ENCODE measurements at places on chromosomes 7 and 10.
A peak's percentile ranks its signal among the peaks of the same experiment; 100 is the strongest.

DNA sequence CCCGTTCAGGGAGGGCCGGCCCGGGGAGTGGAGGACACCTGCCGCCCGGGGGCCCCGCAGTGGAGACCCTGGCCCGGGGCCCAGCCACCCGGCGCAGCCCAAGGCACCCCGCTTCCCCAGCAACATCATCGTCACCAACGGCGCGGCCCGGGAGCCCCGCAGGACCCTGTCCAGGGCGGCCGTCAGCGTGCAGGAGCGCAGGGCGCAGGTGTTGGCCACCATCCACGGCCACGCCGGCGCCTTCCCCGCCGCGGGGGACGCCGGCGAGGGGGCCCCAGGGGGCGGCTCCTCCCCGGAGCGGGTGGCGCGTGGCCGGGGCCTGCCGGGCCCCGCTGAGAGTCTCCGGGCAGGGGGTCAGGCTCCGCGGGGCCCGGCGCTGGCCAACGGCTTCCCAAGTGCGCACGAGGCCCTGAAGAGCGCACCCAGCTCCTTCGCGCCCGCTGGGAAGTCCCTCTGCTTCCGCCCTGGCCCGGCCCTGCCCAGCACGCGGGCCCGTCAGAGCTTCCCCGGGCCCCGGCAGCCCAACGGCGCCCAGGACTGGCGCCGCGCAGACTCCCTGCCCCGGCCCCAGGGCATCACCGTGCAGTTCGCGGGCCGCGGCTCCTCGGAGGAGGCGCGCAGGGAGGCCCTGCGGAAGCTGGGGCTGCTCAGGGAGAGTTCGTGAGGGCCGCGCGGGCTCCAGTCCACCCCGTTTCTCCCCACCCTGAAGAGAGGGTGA, 46.7 kb downstream of the PROSER2 start:
- no peak overlapping the region for H3K27ac ChIP-seq
- H3K27me3 ChIP-seq = peaks cover 4% of the 10 kb centered on the region
- peaks cover 6% of the 10 kb centered on the region for H3K4me1 ChIP-seq
- no peak overlapping the region for H3K4me3 ChIP-seq
- no peaks in the 10 kb centered on the region for H3K36me3 ChIP-seq

GRCh38 chr7:86768967-86769760, 125.5 kb downstream of the GRM3 start:
- H3K27ac ChIP-seq = no peak overlapping the region
- H3K4me3 ChIP-seq = no peak overlapping the region
- no peak for DNase-seq
- H3K4me1 ChIP-seq = no peaks in the 10 kb centered on the region
- no peaks in the 10 kb centered on the region for H3K36me3 ChIP-seq

DNA sequence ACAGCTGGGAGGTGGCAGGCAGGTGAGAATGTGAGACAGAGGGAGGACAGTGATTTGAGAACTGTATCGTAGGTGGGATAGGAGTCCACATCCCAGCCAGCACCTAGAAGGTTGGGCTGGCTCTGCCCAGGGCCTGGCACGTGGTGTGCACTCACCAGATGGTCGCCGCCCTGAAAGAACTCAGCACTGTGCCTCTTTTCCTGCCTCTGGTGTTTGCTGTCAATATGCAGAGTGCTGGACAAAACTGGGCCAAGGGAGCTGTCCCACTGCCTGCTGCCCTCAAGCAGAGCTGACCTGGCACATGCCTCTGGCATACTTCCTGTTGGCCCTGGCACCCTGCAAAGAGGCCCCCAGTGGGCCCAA, 36.8 kb downstream of the CHST3 start:
- H3K36me3 ChIP-seq = no peaks in the 10 kb centered on the region
- H3K4me1 ChIP-seq = peaks cover 21% of the 10 kb centered on the region
- H3K27me3 ChIP-seq = peaks cover 3% of the 10 kb centered on the region
- no peak for DNase-seq
- no peak overlapping the region for H3K27ac ChIP-seq
- no peak overlapping the region for H3K4me3 ChIP-seq

- peaks cover 7% of the 10 kb centered on the region for H3K4me1 ChIP-seq
- no peak overlapping the region for H3K4me3 ChIP-seq
- H3K27ac ChIP-seq = no peak overlapping the region
- peaks cover 2% of the 10 kb centered on the region for H3K36me3 ChIP-seq
- peak; percentile 71 for DNase-seq
Measured at GRCh38 chr7:128387216-128388144, 22.3 kb downstream of the IMPDH1 start.

DNA sequence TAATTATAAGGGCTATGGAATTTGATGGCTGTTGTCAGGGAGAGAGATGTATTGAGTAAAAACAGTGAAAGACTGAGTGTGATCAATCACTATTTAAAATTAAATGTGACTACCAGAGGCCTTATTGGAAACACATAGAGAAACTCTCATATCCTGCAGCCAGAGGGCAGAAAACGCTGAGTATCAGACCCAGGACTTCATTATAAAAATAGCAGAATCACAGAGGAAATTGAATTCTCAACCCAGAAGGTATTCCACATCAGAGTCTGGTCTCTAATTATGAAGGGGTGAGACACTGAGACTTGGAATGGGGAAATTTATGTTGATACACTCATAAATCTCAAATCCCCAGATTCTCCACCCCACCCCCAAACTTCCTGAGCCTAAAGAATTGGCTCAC, 69.5 kb upstream of the IL6 start:
- DNase-seq = peak; percentile 59
- no peak overlapping the region for H3K4me3 ChIP-seq
- no peaks in the 10 kb centered on the region for H3K27me3 ChIP-seq
- peaks cover 17% of the 10 kb centered on the region for H3K36me3 ChIP-seq

DNA sequence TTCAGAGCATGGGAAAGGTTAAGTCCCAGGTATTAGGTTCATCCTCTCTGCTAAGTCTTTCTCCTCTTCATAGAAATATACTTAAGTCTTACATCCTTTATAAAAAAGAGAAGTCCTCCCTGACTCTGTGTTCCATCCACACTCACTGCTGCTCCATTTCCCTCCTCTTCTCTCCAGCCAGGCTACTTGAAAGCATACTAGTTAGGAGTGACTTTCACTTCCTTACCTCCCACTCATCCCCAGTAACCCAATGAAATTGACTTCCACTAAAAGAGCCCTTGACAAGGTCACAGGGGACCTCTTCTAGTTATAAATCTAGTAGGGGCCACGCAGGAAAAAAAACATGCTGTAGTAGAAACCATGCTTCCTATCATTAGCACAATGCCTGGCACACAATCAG, 133.1 kb upstream of the AGK start:
- DNase-seq = no peak
- H3K36me3 ChIP-seq = no peaks in the 10 kb centered on the region
- H3K27ac ChIP-seq = no peak overlapping the region
- H3K4me1 ChIP-seq = no peaks in the 10 kb centered on the region
- no peaks in the 10 kb centered on the region for H3K27me3 ChIP-seq

DNA sequence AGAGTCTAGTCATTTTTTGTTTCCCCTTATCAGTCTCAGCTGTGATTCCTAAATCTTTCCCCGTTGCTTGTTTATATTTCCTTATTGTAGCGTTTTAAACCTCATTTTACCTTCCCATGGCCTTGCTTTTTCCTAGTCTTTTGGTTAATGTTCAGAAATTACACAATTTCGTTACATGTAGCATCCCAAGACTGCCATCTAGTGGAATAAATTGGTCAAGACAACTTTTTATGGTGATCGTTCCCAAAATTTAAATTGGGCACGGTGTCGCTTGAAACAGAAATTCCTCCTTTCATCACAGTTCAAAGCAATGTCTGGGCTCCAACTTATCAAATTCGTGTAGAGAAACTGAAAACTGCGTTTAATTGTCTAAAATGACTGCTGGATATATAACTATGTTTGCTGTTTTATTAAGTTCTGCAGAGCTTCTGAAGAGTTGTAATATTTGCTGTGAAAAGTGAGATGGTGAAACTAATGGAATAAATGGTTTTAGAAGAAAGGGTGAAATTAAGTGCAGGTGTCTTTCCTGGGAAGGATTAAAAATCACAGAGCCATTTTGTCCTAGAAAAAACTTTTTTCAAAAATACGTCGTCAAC, 370.2 kb downstream of the PHF14 start:
- H3K4me3 ChIP-seq = no peak overlapping the region
- H3K4me1 ChIP-seq = no peaks in the 10 kb centered on the region
- H3K36me3 ChIP-seq = no peaks in the 10 kb centered on the region
- no peak overlapping the region for H3K27ac ChIP-seq
- DNase-seq = peak; percentile 51

- DNase-seq = no peak
- no peaks in the 10 kb centered on the region for H3K27me3 ChIP-seq
- H3K36me3 ChIP-seq = no peaks in the 10 kb centered on the region
- no peak overlapping the region for H3K4me3 ChIP-seq
- no peak overlapping the region for H3K27ac ChIP-seq
Measured at GRCh38 chr10:91787810-91788209, 10.4 kb upstream of the TNKS2 start.

- no peak overlapping the region for H3K27ac ChIP-seq
- no peak overlapping the region for H3K4me3 ChIP-seq
- DNase-seq = no peak
- no peaks in the 10 kb centered on the region for H3K4me1 ChIP-seq
- H3K27me3 ChIP-seq = no peaks in the 10 kb centered on the region
Measured at GRCh38 chr7:142868188-142868985, 13.5 kb downstream of the EPHB6 start.

GRCh38 chr7:66157060-66157459, 42.4 kb downstream of the CRCP start:
- H3K27me3 ChIP-seq = no peaks in the 10 kb centered on the region
- no peak overlapping the region for H3K4me3 ChIP-seq
- no peak overlapping the region for H3K27ac ChIP-seq
- DNase-seq = no peak
- H3K36me3 ChIP-seq = peaks cover 9% of the 10 kb centered on the region

DNA sequence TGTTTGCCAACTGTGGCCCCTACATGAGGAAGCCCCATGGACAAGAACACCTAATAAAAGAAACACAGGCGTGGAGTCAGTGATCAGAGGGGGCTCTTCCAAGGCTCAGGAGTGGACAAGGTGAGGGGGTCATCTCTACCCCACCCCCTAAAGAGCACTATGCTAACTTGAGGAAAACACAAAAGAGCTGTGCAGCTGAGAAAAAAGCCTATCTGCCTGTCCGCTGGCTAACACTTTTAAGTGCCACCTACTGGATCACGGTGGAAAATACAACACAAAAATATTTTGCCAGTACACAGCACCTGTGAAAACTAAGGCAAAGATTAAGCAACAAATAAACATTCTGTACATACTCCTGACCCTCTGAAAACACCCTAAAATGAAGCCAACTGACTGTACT, 53.1 kb upstream of the COBL start:
- H3K4me3 ChIP-seq = no peak overlapping the region
- no peak overlapping the region for H3K27ac ChIP-seq
- DNase-seq = no peak

GRCh38 chr10:27481486-27481885, 22.6 kb upstream of the RAB18 start:
- no peak overlapping the region for H3K27ac ChIP-seq
- no peak for DNase-seq
- no peaks in the 10 kb centered on the region for H3K27me3 ChIP-seq
- H3K36me3 ChIP-seq = no peaks in the 10 kb centered on the region

- peaks cover 19% of the 10 kb centered on the region for H3K4me1 ChIP-seq
- H3K36me3 ChIP-seq = no peaks in the 10 kb centered on the region
- no peak overlapping the region for H3K27ac ChIP-seq
Measured at GRCh38 chr7:99579281-99579955, 18.6 kb upstream of the TMEM225B start.

DNA sequence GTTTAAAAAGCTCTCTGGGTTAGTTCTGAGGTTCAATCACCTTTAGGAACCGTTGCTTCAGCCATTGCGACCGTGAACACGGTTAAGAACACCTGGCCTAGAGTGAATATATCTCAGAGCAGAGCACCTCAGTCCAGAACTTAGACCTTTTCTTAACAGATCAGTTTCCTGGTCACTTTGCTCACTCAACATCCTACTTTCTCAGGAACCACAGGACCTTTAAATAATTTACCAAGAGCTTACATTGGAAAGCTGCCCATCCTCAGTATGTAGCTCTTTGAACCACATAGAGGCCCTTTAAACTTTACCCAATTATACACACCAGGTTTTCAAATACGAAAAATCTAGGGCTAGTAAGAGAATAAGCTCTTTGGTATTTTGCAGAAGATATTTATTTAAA, 153.2 kb downstream of the NRBF2 start:
- H3K4me1 ChIP-seq = peaks cover 5% of the 10 kb centered on the region
- H3K36me3 ChIP-seq = no peaks in the 10 kb centered on the region
- no peaks in the 10 kb centered on the region for H3K27me3 ChIP-seq

DNA sequence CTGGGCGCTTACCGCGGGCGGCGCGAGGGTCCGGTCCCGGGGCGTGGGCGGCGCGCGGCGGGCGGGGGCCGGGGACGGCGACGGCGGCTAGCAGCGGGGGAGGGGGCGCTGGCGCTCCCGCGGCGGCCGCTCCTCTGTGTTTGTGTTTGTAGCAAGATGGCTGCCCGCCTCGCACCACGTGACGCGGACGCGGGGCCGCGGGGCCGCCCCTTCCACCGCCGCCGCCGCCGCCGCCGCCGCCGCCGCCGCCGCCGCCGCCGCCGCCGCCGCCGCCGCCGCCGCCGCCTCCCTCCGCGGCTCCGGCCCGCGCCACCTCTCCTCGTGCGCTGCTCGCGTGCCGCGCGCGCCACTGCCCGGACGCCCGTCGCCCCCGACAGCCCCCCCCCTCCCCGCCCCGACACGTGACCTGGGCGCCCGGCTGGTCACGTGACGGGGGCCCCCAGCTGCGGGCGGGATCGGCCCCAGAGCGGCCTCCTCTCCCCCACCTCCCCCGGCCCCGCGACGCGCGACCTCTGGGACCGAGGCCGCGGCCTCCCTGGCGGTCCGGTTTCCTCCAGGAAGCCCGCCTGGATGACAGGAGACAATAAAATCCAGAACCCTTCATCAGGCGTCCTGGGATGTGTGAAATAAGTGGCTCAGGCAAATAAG, at the start of gene GIGYF1:
TSS of gene GIGYF1 (minus strand) at position 153 of the 648 bp plus-strand sequence. CDS start 6,012 bp downstream, outside the sequence.
- H3K27me3 ChIP-seq = no peaks in the 10 kb centered on the region
- peak; percentile 83 for DNase-seq
- no peaks in the 10 kb centered on the region for H3K36me3 ChIP-seq

DNA sequence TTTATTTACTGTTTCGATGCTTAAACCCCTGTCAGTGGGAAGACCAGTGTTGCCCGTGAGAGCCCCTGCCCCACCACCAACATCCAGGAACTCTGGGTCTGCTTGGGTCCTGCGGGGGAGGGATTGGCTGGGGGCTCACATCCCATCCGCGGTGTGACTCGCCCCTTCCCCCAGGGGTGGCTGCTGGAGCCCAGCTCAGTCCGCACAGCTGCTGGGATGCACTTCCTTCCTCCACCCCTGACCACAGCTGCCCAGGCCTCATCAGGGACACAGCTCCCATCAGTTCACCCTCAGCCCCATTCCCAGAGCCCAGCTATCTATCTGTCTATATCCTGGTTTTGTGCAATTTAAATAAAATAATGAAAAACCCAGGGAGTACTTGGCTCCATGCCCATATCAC, 54.5 kb downstream of the JAKMIP3 start:
- no peak for DNase-seq
- no peaks in the 10 kb centered on the region for H3K27me3 ChIP-seq
- H3K36me3 ChIP-seq = no peaks in the 10 kb centered on the region
- no peak overlapping the region for H3K4me3 ChIP-seq
- H3K27ac ChIP-seq = no peak overlapping the region

Measured in B cell (primary cell).